Fibroblast of skin of scalp (primary cell): ENCODE measurements at places on chromosomes 1 and 21.
A peak's percentile ranks its signal among the peaks of the same experiment; 100 is the strongest.

DNA sequence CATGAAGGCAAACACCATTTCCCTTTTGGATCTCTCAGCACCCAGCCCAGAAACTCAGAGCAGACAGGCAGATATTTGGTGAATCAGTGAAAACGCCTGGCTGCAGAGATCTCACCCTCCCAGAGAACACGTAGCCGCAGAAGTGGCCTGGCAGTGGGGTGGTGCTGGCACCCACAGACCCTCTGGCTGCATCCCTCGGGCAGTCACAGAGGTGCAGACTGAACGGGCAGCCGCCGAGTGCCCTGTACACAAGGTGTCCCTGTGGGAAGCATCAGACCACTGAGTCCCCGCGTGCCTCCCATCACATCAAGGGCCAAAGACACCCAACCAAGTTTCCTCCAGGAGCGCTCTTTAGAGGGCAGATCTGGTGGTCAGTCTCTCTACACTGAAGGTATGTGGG, 12.1 kb downstream of the FAM89A start:
- DNase-seq, result no peak

- peak; percentile 11 for DNase-seq
These were observed 47.8 kb downstream of the PACC1 start for GRCh38 chr1:212366901-212367300.

DNA sequence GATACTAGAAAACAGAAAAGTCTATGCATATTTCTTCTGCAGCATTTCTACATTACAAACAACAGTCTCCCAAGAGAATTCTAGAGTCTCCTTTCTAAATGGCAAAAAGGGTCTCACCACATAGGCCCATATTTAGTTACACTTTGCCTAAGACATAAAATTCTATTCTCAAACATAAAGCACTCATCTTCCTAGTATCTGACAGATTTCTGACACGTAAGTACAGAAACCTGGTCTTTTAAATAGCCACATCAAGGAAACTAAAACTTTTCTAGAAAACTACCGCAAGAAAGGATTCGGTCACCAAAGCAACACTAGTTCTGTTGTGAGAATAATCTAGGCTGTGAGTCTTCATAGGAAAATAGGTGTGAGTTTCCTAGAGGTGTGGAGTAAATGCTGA, 33.6 kb upstream of the CTSK start:
- no peak for DNase-seq

DNA sequence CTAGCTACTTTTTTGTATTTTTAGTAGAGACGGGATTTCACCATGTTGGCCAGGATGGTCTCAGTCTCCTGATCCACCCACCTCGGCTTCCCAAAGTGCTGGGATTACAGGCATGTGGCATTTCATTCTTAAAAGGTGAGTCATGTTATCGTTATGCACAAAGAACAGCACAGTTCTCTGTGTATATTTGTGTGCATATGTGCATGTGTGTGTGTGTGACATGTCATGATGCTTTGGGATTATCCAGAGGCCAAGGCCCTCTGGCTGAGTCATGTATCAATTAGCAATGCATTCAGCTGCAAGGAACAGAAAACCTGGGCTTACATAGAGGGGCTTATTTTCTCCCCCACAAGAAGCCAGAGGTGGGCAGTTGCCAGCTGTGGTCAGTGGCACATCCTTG, 301.7 kb upstream of the KAZN start:
- peak; percentile 49 for DNase-seq

DNA sequence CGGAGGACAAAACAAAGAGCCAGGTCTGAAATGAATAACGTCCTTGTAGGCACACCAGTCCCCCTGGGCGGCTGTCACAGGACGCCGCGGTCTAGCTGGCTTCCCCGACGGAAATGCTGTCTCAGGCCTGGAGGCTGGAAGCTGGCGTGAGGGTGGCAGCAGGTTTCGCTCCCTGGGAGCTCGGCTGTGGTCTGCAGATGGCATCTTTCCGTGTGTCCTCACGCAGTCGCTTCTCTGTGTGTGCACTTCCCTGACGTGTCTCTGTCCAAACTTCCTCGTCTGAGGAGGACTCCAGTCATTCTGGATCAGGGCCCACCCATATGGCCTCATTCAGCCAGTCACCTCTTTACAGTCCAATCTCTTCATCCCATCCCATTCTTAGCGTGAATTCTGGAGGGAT, 14.2 kb downstream of the TNFRSF14 start:
- no peak for DNase-seq

DNA sequence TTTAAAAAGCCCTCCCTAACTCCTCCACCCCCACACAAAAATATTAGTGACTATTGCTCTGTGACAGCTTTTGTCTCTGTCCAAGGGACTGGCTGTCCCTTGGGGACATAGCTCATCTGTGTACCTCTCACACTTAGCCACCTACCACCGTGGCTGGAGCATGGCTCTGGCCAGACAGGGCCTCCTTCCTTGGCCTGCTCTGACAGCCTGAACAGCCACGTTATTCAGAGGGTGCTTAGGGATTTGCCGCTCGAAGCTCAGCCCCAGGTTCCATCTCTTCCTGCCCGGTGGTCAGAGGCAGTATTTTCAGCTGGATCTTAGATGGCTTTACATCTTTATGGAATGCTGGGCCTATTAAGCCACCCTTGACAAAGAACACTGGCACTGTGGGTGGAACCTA, 6.1 kb upstream of the CELSR2 start:
- DNase-seq, result no peak

- DNase-seq, result no peak
These were observed 5.6 kb upstream of the LRRC3 start for GRCh38 chr21:44449473-44450363.

DNA sequence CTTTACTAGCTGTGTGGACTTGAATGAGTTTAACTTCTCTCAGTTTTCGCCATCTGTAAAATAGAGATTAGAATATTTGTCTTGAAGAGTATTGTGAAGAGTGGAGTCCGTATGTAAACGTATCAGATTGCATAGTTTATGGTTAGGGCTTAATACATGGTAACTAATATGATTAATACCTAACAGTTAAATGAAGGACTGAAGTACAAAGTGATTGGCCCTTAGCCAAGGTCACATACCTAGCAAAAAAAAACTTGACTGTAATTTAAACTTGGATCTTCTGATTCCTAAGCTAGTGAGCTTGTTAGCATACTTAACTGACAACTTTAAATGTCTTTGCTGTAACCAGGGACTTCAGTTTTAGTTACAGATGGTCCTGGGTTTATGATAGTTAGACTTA, 1.9 kb downstream of the GIPC2 start:
- no peak for DNase-seq

- no peak for DNase-seq
These were observed 7.0 kb upstream of the MMEL1 start for GRCh38 chr1:2639607-2640521.

GRCh38 chr1:29355375-29355774, 119.1 kb downstream of the PTPRU start:
- no peak for DNase-seq

- DNase-seq, result no peak
These were observed 57.2 kb downstream of the AJAP1 start for GRCh38 chr1:4711416-4712275.

DNA sequence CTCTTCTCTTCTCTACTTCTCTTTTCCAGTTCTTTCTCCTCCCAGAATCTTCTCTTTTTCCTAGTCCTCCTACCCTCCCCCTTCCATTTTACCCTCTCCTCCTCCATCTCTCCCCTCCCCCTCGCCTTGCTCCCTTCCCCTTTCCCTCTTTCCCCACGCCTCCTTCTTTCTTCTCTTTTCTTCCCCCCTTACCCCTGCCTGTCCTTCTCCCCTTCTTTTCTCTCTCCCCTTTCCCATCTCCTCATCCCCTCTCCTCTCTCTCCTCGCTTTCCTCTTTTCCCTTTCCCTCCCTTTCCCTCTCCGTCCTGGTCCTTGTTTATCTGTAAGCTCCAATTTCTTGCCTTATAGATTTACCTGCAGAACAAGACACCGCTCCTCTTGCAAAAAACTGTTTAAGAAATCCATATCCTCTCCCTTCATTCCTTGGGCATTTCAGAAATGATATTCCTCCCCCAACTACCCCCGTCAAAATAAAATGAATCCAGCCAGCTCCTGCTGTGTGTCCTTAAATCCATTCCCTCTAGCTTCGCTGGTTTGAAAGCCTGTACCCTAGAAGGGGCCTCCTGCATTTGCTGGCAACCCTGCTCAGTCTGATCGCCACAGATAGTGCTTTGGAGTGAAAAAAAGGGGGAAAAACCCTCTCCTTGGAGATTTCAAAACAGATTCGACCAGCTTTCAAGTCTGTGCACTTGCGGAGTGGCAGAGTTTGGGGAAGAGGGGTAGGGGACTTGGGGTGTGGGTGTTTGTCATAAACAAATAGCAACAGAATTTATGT, 89.4 kb downstream of the PAPPA2 start:
- no peak for DNase-seq

GRCh38 chr1:56187405-56187804, 392.0 kb downstream of the PLPP3 start:
- no peak for DNase-seq

GRCh38 chr1:185045814-185046492, 595 bp downstream of the RNF2 start:
- peak; percentile 34 for DNase-seq

- DNase-seq, result no peak
These were observed 128.8 kb downstream of the COQ8A start for GRCh38 chr1:227068883-227069282.

GRCh38 chr1:197663162-197663953, 111.9 kb downstream of the DENND1B start:
- DNase-seq, result no peak

DNA sequence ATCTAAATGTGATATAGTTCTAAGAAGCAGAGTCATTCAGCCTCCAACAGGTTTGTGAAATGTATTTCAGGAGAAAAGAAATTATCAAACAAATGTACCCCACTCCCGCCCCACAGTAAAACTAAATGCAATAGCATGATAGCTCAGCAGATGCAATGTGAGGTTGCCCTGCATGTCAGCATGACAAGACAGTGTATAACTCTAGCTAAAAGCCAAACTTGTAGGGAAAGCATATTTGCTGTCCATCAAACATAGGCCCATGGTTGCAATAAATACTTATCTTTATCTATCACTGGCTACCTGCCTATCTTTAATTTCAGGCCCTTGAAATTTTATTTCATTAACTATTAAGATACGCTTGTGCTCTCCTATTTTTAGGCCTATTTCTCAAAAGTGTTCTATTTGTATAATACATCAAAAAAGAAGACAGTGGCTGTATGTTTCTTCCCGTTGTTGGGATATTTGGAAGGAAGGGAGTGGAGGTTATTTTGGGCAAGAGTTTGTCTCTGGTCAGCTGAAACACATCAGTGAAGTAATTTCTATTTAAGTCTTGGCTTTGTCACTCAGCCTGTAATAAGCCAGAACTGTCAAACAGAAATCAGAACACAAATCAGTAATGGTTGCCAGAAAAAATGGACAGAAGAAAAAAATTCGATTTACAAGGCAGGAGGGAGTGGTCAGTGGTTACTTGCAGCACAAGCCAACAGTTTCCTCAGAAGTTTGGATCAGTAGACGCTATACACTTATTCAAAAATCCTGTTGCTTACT, 307.4 kb upstream of the ADGRL2 start:
- no peak for DNase-seq

GRCh38 chr1:228687587-228687986, 47.7 kb upstream of the RHOU start:
- no peak for DNase-seq

GRCh38 chr1:169588785-169589485, 2.7 kb upstream of the F5 start:
- DNase-seq, result no peak

GRCh38 chr1:77322061-77322900, 40.5 kb downstream of the AK5 start:
- DNase-seq, result peak; percentile 84

DNA sequence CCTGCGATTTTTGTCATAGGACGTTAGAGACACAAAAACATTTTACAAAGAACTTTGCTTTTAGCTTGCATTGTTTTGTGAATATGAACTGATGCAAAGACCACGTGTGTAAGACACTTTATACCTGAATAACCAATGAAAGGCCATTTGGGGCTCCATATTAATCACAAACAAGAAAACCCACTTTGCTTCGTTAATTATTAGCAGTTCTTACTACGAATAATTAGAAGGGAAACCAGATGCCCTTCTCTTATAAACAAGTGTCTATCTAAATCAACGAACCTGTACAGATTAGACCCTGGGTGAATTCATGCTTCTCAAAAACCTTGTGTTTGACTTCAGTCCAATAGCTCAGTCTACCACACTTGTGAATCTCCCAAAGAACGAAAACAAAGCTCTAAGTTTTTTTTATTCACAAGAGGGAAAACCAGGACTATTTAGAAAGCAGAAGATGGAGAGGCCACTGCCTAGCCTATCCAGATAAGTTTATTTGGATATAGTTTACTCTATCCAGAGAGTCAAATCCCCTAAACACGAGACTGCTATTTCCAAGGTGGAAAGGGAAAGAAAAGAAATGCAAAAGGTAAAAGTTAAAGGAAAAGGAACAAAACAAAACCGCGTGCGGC, 897 bp downstream of the CYYR1 start:
- DNase-seq, result no peak

GRCh38 chr1:25590096-25590824, 26.3 kb upstream of the MAN1C1 start:
- DNase-seq, result no peak

- DNase-seq, result peak; percentile 48
These were observed 3.1 kb downstream of the CCDC190 start for GRCh38 chr1:162857850-162858249.

- no peak for DNase-seq
These were observed 32.1 kb downstream of the DYRK1A start for GRCh38 chr21:37398697-37399096.

DNA sequence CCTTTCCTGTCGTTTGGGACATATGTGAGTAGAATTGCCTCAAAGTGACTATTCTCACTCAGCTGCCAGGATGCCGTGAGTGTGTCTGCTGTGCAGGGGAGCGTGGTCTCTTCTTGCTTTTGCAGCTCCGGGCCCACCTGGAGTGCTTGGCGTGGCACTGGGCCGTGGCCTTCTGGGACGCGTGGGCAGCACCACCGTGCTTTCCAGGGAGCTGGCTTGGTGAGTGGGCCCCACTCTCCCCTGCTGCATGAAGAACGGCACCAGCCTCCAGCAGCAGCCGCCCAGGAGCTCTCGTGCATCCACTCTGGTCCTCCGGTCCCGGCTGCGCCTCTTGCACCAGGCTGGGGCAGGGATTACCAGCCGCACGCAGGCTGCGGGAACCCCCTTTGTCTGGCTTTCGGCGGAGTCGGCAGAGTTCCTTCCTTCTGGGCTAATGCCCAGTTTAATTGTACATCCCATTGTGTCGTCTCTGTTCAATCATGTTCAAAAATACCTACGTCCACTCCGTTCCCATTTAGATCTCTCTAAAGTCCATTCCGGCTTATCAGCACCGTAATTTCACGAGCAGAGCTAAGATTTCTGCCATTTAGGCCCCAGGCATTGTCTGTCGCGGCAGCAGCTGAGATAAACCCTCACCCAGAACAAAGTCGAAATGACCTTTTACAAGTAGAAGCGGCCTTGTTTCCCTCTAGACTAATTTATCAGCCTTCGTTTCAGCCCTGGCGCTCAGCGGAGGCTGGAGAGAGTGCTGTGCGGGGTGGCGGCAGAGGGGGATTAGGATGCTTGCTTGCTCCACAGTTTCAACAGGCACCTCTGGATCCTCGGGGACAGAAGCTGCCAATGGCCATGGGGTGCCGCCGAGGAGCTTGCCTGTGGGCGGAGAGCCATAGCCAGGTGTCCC, 129.6 kb downstream of the PRDM16 start:
- DNase-seq, result no peak

- peak; percentile 85 for DNase-seq
These were observed 36.9 kb upstream of the C1orf105 start for GRCh38 chr1:172383536-172383935.

- no peak for DNase-seq
These were observed 26.5 kb downstream of the LRRC38 start for GRCh38 chr1:13487143-13487868.
